Left kidney (tissue), 8 donors: ENCODE measurements at places on chromosomes 4 and X.

- DNase-seq: no peak
Measured at GRCh38 chr4:123622572-123622971, 226.0 kb downstream of the SPRY1 start.

GRCh38 chr4:138439143-138439581 is 197.0 kb upstream of the SLC7A11 start:
- no peak for DNase-seq

- no peak for DNase-seq
Measured at GRCh38 chr4:123235431-123235830, 161.2 kb upstream of the SPRY1 start.

- DNase-seq: no peak
Measured at GRCh38 chrX:41384051-41384705, 50.2 kb downstream of the DDX3X start.

GRCh38 chrX:79366873-79367749 is at the start of gene ITM2A:
Gene ITM2A (minus strand): TSS chrX:79367334. CDS start chrX:79367215, 119 bp downstream.
- peak; percentile 20 for DNase-seq

GRCh38 chrX:153592091-153592833 is 6.7 kb downstream of the CCNQ start:
- no peak for DNase-seq

GRCh38 chr4:60809486-60809800 is 390.7 kb upstream of the ADGRL3 start:
- DNase-seq: no peak

DNA sequence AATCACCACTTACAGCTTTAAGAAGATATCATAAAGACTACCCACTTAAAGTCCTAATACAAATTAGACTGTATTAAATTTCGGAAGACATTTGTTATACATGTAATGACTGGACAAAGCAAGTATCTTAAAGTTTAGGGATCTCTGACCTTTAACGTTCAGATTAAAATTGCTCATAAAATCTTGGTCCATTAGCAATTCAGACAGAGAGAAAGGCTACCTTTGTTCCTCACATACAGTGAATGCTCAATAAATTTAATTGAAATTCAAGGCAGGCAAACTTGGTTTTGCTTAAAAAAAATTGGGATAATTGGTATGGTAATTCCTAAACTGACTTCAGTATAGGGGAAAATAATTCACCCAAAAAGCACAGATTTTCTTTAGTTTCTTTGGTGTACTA is 285.9 kb upstream of the EMCN start:
- no peak for DNase-seq

DNA sequence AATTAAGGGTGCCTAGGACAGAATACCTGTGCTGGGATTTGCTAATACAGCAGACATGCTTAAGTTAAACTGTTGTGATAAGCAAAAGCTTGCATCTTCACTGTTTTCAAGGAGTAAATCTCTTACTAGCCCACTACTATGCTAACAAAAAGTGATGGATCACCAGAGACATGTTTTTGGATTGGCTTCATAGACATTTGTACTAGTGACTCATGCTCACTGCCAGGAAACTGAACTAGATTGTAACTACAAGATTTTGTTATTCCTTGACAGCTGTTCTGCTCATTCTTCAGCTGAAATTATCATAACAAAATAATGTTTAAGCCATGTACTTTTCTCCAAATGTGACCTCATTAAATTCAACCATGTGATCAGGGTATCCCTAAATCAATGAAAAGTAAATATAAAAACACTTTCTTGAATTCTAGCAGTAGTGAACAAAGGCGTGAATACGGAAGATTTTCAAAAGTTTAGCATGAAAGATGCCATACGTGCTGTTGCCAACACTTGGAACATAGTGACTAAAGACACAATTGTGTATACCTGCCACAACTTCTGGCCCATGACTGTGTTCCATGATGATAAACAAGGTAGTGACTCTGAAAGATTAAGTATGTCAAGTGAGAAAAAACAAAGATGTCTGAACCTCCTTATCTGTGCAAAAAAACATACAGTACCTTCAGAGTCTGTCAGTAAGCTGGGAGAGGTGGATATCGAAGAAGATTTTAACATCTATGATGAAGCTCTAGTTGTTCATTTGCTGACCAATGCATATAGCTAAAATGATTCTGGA is 154.0 kb downstream of the BTC start:
- peak; percentile 45 for DNase-seq

DNA sequence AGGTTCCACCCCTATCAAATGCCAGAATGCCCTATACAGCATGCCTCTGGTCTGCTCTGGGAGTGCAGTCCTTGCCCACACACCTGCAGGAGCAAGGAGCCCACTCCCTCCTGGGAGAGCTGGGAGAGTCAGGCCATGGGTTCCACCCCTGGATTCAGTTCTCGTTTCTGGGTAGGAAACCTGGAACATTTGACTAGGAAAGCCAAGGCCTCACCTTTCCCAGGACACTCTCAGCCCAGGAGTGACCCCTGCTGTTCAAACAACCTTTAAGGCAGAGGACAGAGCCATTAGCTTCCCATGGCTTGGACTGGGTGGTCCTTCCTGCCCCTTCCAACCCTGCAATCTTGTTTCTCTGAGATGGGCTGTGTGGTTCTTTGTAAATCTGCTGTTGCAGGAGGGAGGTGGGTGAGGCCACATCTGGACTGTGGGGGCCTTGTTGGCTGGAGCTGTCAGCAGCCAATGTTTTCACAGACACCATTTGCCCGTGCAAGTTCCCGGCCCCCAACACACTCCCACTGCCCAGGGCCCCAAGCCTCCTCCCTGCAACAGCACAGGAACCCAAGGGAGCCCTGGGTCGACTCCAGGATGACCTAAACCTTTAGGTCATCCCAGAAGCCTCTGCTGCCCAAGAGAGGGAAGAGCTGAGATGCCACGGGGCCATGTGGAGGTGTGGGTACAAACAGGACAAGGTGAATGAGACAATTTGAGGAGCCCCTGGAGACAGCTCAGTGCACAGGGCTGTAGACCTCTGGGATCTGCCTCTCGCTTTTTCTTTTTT is 104.4 kb downstream of the PJA1 start:
- no peak for DNase-seq

- DNase-seq: no peak
Measured at GRCh38 chr4:2427383-2428334, 8.9 kb downstream of the CFAP99 start.

GRCh38 chr4:184721254-184721653 is 12.6 kb downstream of the CENPU start:
- DNase-seq: no peak

- DNase-seq: no peak
Measured at GRCh38 chr4:8278009-8278395, 8.4 kb downstream of the HTRA3 start.

- DNase-seq: no peak
Measured at GRCh38 chr4:10079256-10079655, 37.3 kb downstream of the WDR1 start.

DNA sequence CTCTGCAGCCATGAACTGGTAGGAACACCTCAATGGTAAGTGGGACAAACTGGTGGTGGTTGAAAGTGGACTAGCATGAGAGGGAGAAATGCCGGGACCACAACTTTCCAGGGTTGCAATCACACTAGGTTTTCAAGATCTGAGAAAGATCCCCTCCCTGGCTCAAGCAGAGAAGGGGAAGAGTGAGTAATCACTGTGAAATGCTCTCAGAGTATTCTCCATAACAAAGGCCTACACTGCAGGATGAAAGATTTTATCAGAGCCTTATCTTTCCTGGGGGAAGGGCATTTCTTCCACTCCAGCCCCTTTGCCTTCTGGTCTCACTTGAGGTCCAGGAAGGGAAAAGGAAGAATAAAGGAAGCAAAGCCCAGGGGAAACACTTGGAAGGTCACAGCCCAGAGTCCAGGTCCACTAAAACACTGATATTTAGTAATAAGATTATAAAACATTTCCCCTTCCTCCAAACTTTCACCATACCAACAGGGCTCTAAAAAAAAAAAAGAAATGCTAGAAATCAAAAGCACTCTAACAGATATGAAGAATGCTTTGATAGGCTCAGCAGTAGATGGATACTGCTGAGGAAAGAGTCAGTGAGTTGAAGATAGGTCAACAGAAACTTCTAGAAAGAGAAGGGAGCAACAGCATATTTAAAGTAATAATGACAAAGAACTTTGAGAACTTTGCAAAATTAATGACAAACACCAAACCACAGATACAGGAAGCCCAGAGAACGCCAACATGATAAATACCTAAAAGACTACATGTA is 95.9 kb downstream of the WDFY3 start:
- DNase-seq: no peak

GRCh38 chr4:145484225-145484846 is 2.7 kb downstream of the SMAD1 start:
- DNase-seq: no peak

DNA sequence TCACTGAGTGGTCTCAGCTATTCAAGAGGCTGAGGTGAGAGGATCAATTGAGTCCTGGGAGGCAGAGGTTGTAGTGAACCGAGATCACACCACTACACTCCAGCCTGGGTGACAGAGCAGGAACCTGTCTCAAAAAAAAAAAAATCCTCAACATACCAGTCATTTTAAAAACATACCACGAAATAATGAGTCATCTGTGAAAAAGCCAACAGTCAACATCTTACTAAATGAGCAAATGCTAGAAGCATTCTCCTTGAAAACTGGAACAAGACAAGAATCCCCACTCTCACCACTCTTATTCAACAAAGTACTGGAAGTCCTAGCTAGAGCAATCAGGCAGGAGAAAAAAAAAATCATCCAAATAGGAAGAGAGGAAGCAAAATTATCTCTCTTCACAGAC is 104.0 kb upstream of the ARHGEF9 start:
- DNase-seq: no peak

DNA sequence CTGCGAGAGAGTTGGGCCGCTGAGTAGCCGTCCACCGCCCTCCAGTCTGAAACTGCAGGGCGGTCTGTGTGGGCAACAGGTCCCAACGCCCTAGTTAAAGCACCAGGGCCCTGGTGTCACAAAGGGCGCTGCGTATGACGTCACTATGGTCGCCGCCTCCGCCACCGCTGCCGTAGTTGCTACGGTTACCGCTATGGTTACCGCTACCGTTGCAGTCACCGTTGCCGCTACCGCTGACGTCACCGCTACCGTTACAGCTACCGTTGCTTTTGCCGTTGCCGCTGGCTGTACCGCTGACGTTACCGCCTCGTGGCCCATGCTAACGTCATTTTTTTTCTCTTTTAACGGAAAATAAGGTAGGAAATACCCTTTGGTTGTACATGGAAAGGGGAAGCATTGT is at the start of gene PPP1R2C:
TSS of gene PPP1R2C (minus strand) at position 68 of the 400 bp plus-strand sequence. CDS start 84 bp downstream, outside the sequence.
- no peak for DNase-seq

DNA sequence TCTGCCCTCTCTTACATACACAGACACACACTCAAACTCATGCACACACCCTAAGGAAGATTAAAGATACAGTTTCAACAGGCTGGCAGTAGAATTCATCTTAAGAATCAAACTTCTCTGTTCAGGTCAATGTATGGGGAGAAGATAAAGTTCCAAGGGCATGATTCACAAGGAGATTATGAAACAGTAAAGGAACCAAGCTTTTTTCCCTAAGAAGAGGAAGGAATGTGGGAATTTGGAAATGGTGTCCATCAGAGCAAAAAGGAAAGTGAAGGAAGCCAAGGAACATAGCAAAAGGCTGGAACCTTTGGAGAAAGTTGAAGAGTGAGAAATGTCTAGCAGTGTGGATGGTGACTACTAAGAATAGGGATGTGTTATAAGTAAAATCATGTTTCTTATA is 191.0 kb upstream of the NPY2R start:
- no peak for DNase-seq

GRCh38 chr4:41129128-41129754 is 85.1 kb downstream of the APBB2 start:
- no peak for DNase-seq

DNA sequence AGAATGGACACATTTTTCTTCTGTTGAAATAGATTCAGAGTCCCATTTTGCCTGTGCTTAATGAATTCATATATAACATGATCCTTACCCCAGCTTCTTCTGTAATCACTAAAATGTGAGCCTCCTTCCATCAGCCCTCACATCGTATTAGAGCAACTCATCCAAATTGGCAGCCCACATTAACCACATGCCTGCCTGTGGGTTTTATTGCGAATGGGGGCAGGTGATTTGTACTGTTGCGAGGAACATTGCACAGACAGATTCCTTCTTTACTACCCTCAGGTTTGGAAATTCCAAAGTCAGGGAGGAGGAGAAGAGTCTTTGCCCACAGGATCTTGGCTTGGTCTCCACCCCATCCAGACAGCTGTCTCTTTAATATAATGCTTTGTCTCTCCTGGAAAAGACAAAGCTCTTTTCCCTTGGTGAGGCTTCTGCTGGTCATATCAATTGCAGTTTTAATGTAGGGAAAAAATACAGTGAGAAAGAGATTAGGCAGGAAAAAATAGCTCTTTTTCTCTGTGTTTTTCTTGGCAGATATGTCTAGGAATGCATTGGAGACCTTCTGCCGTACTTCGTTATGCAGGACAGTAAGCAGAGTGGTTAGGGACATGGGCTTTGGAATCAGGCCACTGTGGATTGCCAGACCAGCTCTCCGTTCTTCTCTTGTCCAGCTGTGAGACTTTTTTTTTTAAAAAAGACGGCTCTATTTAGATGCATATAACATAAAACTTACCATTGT is 371.2 kb downstream of the AFF2 start:
- DNase-seq: no peak

DNA sequence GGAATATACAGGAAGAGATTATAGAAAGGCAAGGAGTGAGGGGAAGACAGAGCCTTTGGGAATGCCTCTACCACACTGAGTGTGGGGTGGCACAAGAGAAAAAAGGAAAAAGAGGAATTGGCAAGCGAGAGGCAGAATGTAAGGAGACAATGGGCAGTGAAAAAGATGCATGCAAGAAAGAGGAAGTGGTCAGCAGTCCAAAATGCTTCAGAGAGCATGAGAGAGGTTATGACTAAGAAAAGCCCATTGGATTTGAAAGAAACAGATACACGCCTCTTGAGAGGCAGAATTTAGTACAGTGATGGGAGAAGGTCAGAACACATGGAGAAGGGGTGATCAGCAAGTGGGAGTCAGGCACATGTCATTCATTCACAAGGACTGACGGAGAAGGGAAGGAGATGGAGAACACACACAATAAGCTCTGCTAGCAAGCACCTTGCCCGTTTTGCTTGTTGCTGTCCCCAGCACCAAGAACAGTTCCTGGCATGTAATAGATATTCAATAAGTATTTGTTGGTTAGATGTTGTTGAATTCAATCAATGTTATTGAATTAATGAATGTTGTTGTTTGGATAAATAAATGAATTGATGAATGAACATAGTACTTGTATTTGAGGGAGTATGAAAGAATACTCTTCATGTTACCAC is 6.3 kb downstream of the DCHS2 start:
- no peak for DNase-seq

GRCh38 chr4:148831945-148832344 is 389.7 kb upstream of the NR3C2 start:
- no peak for DNase-seq

DNA sequence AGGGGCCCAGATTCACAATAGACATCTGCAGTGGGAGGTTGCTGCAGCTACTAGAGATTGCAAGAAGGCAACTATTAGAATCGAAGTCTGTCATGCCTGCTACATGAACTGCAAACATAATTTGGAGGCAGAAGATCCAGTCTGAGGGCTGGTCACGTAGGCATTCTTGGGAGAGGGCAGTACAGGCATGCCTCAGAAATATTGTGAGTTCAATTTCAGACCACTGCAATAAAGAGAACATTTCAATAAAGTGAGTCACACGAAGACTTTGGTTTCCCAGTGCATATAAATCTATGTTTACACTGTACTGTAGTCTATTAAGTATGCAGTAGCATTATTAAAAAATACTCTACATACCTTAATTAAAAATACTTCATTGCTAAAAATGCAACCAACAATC is 585.8 kb upstream of the FAT1 start:
- no peak for DNase-seq

- DNase-seq: no peak
Measured at GRCh38 chrX:14173873-14174272, 144.2 kb upstream of the GEMIN8 start.

- no peak for DNase-seq
Measured at GRCh38 chr4:144202081-144202480, 61.6 kb upstream of the GYPA start.

- DNase-seq: no peak
Measured at GRCh38 chr4:13920111-13920875, 292.8 kb upstream of the BOD1L1 start.
